HTR-8/SVneo (cell line): ENCODE measurements at places on chromosomes 1 and 21.

GRCh38 chr1:219442611-219443061, 170.3 kb downstream of the ZC3H11B start:
- no peak for DNase-seq

GRCh38 chr1:217554849-217555248, 76.0 kb downstream of the GPATCH2 start:
- no peak for DNase-seq

DNA sequence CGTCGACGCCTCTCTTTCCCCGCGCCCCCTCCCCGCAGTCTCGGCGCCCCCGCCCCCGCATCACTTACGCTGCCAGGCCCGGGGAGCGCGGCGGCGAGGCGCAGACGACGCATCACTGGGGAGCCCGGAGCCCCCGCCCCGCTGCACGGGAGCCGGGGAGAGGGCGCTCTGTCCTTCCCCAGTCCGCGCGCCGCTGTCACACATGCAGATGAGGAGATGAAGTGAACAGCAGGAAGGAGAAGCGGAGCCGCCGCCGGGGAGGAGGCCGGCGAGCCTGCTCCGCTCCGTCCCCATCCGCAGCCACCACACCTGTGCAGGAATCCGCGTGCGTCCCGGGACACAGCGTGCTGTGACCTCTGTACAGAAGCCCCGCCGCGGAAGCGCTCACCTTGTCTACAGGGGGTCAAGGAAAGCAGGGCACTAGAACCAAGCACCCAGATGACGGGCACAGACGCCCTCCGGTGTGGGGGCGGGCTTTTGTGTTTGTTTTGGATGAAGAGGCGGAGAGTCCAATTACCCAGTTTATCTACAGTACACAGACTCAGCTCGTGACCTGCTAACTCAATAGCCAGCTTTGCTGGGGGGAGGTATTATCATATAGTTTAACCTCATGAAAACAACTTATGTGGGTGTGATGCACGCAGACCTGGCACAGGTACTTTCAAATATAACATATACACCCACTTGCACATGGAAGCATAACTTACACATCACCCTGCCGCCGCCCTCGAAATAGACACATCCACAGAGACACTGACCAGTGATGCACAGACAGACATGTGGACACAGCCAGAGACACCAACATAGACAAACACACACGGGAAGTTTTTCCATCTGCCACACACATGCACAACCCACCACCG, 12.4 kb downstream of the KLHDC8A start:
- DNase-seq = no peak

DNA sequence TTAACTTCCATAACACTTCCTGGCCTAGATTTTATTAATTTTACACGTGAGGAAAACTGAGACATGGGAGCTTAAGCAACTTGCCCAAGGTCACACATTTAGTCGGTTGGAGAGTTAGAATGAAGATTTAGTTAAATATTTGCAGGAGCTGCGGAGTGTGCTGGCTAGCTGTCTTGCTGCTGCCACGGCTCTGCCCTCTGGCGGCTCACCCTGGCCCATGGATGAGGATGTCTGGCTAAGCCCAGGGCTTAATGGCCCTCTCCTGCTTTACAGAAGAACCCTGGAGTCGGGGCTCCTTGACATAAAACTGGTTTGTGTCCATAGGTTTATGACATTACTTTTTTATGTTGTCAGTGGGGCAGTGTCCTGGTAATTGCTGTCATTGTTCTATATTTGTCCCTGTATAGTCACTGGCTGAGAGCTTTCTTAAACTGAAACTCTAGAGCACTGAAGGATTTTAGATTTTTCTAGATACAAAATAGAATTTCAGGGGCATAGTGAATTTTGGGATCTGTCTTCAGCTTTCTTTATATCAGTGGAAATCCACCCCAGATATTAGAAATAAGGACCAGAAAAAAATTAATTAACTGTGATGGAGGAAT, 88.9 kb upstream of the WLS start:
- DNase-seq = peak; percentile 15

DNA sequence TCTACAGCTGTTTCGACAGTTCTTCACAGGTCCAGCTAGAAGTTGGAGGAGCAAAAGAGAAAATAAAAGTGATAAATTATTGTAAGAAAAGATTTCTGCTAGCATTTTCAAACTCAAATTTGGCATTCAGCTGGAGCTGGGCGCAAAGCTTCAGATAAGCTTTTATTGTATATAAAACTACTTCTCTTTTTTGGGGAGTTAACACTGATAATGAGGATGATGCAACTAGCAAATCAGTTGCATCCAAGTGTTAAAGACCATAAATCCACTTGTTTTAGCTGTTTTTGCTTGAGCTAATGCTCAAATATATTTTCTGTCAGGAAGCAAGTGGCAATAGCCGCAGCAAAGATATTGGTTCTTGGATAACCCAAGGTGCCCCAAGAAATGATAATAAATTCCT, 127.1 kb upstream of the PKN2 start:
- DNase-seq = no peak

GRCh38 chr1:68976916-68977610, 480.2 kb upstream of the DEPDC1 start:
- DNase-seq = no peak

DNA sequence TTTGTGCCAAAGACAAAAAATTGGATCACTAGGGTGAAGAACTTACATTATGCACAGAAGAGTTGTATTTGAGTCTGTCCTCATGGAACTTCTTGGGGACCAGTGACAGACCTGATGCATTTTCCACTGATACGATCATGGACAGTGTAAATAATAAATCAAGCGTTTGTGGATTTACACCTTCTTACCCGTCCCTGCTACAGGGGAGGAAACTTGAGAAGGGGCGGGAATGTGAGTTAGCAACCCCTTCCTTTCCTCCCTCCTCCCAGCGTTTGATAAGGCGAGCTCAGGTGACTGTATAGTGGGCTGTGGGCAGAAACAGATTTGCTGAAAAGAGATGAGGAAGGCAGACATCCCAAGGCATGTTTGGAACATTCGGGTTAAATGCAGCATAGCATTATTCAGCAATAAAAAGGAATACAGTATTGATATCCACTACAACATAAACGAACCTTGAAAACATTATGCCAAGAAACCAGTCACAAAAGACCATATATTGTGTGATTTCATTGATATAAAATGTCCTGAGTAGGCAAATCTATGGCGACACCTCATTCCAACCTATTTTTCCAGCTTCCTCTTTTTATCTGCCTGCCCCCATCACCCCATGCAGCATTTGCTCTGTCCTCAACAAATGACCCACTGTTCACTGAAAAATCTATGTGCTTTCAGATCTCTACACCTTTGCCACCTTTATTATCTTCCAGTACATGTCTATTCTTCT, 128.7 kb downstream of the ZZZ3 start:
- DNase-seq = no peak

GRCh38 chr1:184462155-184462554, 75.3 kb downstream of the C1orf21 start:
- no peak for DNase-seq

DNA sequence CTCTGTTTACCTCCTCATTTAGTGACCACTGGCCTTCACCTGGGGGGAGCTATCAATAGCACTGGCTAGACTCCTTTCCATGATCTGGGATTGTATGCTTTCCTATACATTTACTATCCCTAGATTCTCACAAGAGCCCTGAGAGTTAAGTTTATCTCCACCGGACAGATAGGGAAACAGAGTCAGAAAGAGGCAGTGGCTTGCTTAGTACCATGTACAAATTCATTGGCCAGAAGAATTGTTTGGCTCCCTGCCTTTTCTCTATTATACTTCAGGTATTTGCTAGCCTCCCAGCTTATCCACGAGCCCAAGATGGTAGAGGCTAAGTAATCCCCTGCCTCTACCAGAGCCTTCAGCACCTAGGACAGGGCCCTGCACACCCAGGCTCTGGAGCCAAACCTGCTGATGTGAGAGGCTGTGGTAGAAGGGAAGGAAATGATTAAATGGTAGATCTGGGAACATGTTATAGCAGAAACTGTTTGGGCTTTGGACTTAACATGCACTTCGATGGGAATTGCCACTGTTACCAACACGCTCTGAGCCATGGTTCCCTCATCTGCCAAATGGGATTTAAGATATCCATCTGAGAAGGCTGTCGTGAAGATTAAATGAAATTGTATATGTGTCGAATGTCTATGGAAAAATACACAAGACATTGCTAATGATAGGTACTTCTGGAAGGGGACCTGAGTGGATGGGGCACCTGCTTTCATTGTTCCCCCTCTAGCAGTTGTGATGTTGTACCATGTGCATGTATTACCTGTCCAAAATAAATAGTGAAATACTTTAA, 3.1 kb upstream of the BLACAT1 start:
- peak; percentile 60 for DNase-seq

- no peak for DNase-seq
Measured at GRCh38 chr1:25080294-25081209, 150.5 kb upstream of the RUNX3 start.

DNA sequence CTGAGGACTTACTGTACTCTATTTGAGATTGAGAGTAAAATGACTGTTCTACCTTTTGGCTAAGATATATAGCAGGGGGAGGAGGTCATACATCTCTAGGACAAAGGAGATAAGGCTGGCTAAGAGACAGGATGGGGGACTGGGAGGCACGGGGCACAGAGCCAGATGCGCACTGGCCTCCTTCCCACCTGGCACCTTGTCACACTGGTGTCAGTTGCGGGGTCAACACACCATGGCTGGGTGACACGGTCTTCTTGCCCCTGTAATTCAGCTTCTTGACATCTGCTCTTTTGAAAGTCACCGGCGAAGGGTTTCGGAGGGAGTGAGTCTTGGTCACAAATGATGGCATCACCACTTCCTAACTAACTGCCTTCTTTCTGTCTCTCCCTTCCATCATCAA, 177.3 kb downstream of the ZSCAN20 start:
- DNase-seq = no peak

- no peak for DNase-seq
Measured at GRCh38 chr1:196527919-196528318, 80.3 kb downstream of the KCNT2 start.

- no peak for DNase-seq
Measured at GRCh38 chr1:186894415-186894814, 65.7 kb downstream of the PLA2G4A start.

DNA sequence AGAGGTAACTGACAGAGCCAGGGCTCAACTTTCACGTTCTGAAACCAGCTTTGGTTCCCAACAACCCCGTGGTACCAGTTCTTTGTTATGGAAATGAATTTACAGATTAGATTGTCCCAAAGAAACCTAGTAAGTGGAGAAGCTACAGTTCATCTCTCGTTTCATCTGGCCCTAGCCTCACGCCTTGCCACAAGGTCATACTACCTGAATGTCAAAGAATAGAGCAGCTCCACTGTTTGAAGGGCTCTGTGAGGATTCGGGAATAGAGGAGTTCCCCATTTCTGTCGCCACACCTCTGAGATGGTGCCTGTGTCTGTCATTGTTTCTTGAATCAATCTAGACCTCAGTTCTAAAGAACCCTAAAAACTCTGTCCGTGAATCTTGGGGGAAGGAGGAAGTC, 15.0 kb upstream of the CDC42 start:
- no peak for DNase-seq

GRCh38 chr21:15978215-15978738, 248.5 kb downstream of the USP25 start:
- no peak for DNase-seq

- DNase-seq = no peak
Measured at GRCh38 chr1:5501206-5501930, 490.9 kb downstream of the NPHP4 start.

DNA sequence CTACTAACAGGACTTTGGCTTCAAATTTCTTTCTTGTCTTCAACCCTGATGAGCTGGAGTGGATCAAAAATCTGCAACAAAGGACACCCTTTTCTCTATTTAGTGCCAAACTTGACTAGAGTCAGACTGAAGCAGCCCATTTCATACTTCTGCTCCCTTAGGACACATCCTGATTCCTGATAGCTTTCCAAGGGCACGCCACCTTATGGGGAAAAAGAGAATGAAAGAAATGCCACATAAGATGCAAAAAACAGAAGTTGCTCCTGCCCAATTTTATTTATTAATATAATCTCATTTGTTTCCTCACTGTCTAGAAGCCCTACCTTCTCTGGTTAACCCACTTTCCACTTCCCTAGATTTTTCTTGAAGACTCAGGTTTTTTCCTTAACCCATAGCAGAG, 72.7 kb upstream of the NBPF4 start:
- no peak for DNase-seq

DNA sequence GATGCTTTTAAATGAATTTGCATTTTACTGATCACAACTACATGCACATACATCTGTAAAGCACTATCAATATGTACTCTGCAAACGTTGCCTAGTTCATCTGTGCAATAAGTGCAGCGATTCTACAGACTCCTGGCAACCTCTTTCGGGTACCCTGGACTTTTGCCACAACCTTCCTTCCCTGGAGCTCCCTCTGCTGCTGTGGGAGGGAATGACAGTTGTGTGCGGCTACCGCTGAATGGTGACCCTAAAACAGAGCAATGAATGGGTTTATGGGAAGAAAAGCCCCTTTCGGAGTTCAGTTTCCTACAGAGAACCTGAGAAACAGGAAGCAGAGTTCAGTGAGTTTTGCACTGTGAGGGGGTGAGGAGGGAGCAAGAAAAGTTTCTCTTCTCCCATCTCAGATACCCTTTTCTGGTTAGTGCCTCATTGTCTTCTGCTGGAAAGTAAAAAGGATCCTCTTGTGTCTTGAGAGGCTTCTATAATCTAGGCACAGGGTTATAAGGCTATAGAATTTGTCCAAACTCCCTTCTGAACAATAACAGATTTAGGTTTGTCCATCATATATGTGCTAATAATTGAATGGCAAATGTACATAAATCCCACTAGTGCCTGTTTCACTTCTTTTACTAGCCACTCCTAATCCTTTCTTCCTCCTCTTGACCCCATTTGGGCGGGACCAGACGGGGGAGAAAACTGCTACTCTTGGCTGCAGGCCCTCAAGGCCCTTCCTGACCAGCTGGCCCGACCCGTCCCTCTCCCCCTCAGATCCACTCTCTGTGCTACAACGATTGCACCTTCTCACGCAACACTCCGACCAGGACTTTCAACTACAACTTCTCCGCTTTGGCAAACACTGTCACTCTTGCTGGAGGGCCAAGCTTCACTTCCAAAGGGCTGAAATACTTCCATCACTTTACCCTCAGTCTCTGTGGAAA, 19.8 kb upstream of the SARS1 start:
- DNase-seq = no peak

DNA sequence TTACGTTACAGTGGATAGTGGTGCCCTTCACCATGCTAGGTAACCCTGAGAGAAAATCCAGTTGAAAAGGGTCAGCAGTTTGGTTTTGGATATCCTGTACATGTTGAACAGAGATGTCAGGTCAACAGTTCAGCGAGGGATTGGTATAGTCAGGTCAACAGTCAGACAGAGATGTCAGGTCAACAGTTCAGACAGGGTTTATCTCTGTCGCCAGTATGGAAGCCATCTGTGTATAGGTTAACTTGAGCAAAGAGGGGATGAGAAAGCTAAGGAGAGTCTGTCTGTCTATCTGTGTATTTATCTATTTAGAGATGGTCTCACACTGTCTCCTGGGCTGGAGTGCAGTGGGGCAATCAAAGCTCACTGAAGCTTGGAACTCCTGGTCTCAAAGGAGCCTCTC, 17.7 kb downstream of the DHDDS start:
- no peak for DNase-seq
